ENCODE measurements at places on chromosomes 6 and 20. TPM values are rescaled to one million over a fixed set of nuclear protein-coding genes. Genes with fewer than 3 reads are reported as not detected.

SIRPD gene
- not detected for total RNA-seq

GPSM3 gene
- total RNA-seq = 2.0 TPM

HCRTR2 gene
- not detected for total RNA-seq

DNA sequence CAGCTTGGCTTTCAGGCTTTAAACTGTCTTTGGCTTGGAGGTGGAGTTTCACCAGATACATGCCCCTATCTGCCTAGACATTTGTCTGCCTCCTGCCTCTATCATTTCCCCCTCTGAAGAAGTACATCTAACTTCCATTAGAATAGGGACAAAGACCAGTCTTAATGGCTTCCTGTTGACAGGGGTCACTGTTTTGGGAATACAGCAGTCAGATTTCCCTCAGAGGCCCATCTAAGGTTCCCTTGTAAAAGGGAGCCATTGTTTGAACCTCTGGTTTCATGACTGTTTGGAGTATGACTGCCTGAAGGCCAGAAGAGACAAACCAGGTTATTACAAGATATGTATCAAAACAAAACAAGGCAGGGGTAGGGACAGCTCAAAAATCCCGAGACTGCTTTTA lies 665.7 kb upstream of the GJE1 start:
- DNase-seq = no peak

DNA sequence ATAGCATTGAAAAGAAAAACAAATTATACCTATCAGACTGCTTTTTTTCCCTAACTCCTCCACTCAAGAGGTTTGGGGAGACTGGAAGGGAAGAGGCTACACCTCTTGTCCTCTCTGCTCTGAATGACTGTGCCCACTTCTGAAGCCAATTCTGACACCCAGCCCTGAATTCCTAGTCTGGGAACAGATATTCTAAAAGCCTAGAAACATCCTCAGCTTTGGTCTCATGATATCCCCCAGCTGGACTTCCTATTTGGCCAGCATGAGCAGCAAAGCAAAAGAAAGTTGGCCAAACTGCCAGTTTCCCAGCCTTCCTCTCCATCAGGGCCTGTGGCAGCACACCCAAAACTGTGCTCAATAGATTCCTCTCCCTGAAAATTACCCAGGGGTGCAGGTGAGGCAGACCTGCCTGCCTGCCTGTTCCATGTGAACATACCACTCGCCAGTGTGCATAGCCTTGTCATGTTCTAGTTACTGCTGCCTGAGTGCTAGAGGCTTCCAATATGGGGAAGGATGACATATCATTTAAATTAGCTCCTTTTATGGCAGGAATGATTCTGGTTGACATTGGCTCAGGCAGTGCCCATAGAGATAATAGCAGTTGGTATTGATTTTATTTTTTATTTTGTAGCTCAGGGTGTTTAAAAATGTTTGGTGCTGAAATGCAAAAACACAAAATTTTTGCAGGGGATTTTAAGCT lies 152.1 kb upstream of the RIN2 start:
- DNase-seq = no peak

- DNase-seq = no peak
These were observed 3.2 kb downstream of the GNAS start for GRCh38 chr20:58855506-58856389.

- no peak for DNase-seq
These were observed 12.0 kb upstream of the ADGRF5 start for GRCh38 chr6:46933751-46934150.

GRCh38 chr6:42239333-42239732 lies 21.7 kb upstream of the MRPS10 start:
- DNase-seq = no peak

GRCh38 chr6:159627939-159628338 lies 65.1 kb downstream of the SOD2 start:
- DNase-seq = no peak

DNA sequence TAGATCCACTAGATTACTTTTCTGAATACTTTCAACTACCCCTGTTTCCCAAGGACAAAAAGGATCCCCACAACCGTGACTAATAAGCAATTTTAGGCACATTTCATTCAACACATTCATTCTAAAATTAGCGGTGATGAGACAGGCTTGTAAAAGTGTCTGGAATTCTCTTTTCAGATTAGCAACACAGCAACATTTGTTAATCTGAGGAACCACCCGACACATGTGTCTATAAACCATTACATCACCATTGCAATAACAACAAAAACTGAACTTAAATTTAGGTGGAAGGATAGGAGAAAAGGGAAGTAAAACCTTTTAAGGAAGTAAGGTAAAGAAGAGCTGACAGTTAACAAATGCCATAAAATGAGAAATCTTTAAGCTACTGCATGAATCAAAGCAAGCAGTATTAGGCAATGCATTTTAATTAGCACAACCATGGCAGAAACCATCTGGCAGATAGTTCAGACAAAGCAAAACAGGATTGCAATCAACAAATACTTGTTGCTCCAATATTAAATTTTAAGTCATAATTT lies 49.1 kb downstream of the MAP3K7 start:
- DNase-seq = no peak
